ENCODE measurements at places on chromosomes 2 and 18.
A peak's percentile ranks its signal among the peaks of the same experiment; 100 is the strongest.

GRCh38 chr2:7028846-7029245 lies 111.6 kb downstream of the RNF144A start:
- DNase-seq, result no peak

GRCh38 chr2:227035711-227036367 lies 128.2 kb downstream of the COL4A4 start:
- no peak for DNase-seq

GRCh38 chr18:75199327-75199726 lies 9.6 kb downstream of the PTGR3 start:
- no peak for DNase-seq

DNA sequence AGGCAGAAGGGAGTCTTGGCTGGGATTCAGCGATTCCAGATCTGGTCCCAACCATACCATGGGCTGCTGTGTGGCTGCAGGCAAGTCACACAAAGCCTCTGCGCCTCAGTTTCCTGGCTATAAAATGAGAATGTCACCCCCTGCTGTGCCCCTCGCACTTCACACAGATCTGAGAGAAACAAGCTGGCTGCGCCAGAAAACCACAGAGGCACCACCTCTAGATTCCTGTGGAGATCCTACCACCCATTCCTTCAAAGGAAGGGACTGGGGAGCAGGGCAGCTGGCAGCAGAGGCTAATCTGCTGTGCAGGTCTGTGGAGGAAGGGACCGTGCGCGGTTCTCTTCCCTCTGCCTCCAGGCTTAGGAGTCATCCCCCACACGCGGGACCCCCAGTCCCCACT lies 19.8 kb downstream of the NEURL3 start:
- no peak for DNase-seq

- no peak for DNase-seq
Measured at GRCh38 chr2:65554765-65555591, 122.6 kb upstream of the SPRED2 start.

GRCh38 chr2:76678383-76679024 lies 843.7 kb downstream of the LRRTM4 start:
- no peak for DNase-seq

DNA sequence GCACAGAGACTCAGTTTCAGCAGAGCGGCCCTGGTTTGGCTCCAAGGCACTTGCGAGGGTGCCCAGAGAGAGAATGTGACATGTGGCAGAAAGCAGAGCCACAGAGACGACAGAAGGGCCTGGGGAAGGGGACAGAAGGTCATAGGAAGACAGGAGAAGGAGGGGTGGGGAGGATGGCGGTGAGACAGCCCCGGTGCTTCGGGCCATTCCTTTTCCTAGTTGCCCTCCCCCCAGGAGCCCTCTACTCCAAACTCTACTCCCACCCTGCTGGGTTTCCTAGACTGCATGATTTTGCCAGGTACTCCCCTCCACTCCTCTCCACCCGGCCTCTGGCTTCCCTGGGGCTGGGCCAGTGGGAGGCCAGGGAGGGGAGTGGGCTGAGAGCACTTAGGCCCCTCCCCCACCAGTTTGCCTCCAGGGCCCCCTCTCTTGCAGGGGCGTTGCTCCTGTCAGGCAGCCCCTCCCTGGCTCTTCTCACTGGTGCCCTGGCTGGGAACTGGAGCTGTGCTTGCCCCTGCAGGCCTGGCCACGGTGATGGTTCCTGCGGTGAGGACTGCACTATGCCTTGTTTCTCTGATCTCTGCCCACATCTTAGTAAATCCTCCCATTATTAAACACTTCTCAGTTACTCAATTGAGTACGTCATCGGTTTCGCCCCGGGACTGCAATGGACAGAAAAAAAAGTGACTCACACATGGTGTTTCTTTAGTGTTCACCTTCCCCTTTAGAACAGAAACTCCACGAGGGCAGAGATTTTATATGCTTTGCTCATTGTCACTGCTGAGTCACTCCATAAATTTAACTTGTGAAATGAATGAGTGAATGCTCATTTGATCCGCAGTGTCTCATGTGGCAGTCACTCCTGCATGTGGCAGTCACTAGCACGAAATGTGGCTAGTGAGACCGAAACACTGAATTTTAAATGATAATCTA lies 58.7 kb upstream of the SP3 start:
- DNase-seq, result peak; percentile 77

DNA sequence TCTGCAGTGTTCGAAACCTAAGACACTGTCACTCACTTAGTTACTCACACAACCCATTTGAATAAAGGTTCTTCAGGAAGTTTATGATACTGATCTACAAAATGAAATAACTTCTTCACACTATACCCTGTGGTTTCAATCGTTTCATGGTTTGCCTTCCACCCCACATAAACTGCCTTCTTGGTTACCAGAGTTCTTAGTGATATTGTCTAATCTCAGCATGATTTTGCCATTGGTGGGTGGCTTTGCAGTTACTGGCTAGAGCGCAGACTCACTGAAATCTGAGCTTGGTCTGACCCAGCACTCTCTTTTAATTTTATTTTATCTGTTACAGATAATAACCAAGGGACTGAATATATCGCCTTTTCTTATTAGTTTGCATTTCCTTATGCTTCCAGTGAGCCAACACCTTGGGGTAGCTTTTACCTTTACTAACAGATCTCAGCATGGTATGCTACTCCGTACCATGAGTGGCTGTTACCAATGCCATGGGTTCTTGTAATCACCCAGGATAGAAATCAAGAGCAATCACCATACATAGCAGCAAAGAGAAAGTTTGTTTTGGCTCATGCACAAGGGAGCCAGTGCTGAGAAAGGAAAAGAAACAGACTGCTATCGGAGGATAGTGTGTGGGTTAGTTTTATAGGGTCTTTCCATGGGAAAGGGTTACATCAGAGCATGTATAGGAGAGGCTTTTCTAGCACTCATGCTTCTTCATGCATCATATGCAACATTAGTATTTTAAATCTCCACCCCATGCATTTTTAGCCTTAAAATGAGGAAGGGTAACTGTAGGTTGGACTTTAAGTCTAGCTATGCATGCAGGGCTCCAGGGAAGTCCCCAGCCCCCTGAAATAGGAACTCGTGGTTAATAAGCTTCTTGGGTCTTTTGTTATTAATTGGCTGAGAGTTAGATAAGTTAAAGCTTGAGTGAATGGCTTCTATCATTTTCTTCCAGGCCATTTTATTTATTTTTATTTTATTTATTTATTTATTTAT lies 33.3 kb downstream of the ANXA4 start:
- peak; percentile 18 for DNase-seq

GRCh38 chr2:71610671-71611070 lies 157.3 kb downstream of the DYSF start:
- DNase-seq, result no peak

GRCh38 chr2:64928813-64929212 lies 60.4 kb upstream of the SLC1A4 start:
- DNase-seq, result no peak

DNA sequence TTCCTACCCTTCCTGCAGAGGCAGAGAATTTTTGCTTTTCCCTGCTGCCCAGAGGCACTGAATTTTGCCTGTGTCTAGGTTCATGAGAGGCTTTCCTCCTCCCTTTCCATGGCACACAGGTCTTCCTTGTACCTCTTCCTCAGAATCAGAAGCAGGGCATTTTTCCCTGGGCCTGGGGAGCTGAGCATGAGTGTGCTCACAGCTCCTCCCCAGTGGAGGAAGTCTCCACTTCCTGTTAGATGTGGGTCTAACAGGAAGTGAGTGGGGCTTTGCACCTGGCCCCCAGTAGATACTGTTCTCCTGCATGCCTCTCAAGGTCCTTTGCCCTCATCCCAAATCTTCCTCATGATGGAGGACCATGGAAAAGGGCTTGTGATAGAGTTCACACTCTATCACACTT lies 297.2 kb upstream of the FIGN start:
- no peak for DNase-seq

DNA sequence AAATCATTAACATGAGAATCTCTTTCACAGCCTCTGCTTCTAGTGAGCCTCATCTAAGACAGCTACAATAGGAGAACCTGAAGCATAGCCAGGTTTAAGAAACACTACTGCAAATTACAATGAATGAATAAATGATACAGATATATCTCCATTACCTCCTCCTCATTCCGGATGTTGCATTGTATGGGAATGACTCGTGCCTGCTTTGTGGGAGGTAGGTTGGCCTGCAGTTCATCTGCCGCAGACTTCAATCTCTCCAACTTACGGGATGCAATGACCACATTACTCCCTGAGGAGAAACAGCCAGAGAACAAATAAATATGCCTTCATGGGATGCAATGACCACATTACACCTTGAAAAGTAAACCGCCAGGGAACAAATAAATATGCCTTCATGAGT lies 15.4 kb downstream of the PECR start:
- DNase-seq, result no peak

- no peak for DNase-seq
Measured at GRCh38 chr2:131349021-131349420, 14.9 kb downstream of the RAB6D start.

DNA sequence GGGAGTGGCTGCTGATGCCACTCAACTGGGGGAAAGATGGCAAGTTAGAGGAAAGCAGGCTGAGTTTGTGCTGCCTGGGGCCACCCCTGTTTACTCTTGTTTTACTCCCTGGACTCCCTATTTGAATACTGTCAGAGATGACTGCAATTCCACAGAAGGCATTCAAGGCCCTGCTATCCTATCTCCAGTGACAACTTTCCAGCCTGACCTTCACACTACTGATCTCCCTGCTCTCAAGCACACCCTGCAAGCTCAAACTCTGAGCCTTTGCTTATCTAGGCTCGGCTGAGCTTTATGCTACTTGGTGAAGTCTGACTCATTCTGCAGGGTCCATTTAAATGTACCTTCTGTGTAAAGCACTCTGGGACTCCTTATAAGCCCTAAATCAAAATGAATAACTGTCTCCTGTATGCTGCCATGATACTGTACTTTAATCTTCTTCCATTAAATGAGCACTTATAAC lies 39.3 kb upstream of the DSG1 start:
- no peak for DNase-seq

- DNase-seq, result peak; percentile 84
Measured at GRCh38 chr2:70984576-70985282, 6.3 kb downstream of the ANKRD53 start.

DNA sequence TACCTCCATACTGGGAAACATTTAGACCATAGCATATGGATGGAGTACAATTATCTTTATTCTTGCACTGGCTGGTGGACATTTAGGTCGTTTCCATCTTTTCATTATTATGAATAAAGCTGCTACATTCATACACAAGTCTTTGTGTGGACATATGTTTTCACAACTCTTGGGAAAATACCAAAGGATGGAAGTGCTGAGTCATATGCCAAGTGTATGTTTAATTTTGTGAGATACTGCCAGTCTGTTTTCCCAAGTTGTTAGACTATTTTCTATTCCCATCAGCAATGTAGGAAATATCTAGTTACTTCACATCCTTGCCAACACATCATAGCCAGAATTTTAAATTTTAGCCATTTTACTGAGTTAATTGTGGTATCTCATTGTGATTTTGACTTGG lies 91.5 kb downstream of the GALNT13 start:
- DNase-seq, result no peak

DNA sequence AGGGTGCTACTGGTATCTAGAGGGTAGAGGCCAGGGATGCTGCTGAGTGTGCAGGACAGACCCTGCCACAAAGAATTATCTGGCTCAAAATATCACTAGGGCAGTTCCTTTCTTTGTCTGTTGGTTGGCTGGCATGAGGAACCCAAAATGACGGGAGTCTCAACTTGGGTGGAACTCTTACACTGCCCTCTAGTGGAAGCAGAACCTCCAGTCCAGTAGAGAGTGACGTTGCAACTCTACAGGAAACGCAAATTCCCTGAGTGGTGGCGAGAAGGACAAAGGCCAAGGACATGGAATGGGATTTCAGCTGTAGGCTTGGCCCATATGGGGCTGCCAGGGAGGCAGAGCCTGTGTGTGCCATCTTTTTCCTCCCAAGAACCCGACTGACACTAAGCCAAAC lies 47.1 kb downstream of the COPS8 start:
- DNase-seq, result no peak

- no peak for DNase-seq
Measured at GRCh38 chr18:76547296-76547695, 52.3 kb upstream of the ZNF516 start.

DNA sequence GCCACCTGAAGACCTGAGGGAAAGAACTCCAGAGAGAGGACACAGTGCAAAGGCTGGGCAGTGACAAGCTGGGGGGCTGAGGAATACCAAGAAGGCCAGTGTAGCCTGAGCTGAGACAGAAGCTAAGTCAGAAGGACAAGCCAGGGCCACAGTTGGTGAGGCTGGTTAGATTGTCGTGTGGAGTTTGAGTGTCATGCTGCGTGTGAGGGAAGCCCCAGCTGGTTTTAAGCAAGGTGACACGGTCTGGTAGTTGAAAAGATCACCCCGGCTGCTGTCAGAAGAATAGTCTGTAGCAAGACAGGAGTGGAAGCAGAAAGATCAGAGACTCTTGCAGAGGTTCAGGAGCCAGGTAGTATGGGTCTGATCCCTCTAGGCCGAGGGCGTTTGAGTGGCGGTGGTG lies 50.6 kb upstream of the RMDN2 start:
- no peak for DNase-seq

DNA sequence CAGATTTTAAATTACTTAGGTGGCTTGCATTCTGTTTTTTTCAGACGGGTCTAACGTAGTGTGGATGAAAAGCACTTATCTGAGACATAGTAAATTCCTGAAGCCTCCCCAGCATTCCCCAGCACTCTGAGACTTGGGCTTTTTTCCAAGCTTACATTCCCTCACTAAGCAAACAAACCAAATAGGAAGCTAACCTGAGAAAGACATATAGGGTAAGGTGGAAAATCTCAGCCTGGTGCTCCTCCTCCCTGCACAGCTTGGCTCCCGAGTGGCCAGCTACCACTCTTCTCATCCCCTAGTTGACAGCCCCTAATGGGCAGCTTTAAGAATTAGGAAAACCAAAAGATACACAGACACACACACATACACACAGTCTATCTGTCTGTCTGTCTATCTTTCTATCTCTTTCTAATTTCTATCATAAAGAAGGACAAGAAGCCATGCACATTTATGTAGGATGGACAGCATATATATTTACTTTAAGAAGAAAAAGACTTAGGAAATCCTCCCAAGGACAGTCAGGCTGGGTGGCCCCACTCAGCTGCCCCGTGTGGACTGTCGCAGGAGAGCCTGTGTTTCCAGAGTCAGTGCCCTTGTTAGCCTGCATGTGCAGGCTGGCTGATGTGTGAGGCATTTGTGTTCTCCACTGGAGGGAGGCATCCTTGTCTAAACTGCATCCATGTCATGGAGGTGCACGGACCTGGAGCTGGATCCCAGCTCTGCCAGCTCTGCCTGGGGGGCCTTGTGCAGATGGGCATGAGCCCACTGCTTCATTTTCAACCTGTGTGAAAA lies 8.2 kb downstream of the CNNM3 start:
- DNase-seq, result no peak

DNA sequence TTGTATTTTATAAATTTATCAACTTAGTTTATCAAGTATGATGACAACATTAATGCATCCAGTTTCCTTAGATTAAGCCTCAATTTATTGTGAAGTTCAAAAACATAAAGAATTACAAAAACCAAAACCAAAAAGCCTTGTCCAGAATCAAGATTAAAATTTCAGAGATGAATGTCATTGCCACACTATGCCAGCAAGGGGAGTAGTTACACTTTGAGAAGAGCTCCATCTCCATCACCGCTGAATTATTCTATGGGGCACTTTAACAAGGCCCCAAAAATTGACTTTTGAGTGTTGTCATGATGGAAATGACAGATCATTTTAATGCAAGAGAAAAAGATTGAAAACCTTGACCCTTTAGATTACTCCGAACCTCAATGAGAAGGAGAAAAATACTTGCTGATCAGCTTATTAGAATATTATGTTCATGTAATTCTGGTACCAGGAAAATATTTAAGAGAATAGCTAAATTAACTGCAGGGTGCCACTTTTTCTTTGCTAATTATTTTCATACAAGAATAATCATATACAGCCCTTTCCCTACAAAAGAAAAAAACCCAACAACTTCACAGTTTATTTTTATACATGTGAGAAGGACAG lies 152.5 kb upstream of the AQP4 start:
- no peak for DNase-seq
